GM13976 (cell line): ENCODE measurements at places on chromosomes 7 and 10.
A peak's percentile ranks its signal among the peaks of the same experiment; 100 is the strongest.

GRCh38 chr7:128986609-128987008, 48.9 kb downstream of the IRF5 start:
- no peak for DNase-seq

GRCh38 chr10:69405221-69405620, 11.5 kb downstream of the TACR2 start:
- DNase-seq: no peak

- no peak for DNase-seq
Measured at GRCh38 chr10:53358536-53358935, 586.0 kb upstream of the MBL2 start.

DNA sequence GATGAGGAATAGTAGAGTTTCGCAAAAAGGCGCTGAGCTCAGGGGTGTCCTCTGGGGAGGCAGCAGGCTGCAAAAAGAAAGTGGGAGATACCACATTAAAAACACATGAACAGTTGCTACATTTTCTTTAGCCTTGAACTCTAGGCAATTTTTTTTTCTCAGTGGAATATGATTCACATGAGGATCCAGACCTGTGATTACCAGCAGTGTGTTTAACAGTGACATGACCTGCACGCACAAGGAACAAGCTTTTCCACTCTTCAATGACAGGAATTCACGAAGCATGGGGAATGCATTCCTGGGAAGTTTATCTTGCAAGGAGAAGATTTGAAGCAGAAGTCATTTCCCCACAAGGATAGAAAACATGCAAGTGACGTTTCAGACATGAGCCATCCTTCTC, 161.6 kb downstream of the ITGA8 start:
- no peak for DNase-seq

DNA sequence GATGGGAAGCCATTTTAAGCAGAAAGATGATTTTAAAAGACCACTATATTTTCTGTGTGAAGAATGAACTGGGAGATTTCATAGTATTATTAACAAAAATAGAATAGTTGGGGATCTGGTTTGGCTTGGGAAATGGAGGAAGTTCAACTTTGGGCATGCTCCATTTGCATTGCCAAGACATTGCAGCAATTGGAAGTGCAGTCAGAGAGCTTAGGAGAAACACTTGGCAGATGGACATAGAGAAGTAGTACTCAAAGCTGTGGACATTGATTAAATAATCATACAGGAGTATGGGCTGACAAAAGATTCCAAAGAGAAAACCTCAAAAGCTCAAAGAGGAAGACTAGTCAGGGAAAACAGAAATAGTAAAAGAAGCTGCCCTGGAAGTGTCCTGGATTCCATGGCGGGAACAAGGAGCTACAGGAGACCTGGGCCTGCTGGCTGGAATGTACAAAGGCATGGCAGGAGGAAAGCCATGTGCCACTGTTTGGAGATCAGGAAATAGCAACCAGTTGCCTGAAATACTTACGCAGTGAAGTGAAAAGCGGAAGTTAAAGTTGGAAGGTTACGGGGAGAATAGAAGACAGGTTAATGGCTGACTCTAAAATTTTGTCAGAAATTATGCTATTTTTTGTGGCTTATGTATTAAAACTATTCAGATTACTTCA, 93.6 kb upstream of the MXI1 start:
- DNase-seq: no peak

GRCh38 chr10:63213489-63213888, 80.4 kb downstream of the NRBF2 start:
- no peak for DNase-seq

GRCh38 chr7:128351296-128352152, 7.8 kb upstream of the RBM28 start:
- DNase-seq: no peak

GRCh38 chr7:155000795-155001194, 2.1 kb downstream of the PAXIP1 start:
- no peak for DNase-seq

DNA sequence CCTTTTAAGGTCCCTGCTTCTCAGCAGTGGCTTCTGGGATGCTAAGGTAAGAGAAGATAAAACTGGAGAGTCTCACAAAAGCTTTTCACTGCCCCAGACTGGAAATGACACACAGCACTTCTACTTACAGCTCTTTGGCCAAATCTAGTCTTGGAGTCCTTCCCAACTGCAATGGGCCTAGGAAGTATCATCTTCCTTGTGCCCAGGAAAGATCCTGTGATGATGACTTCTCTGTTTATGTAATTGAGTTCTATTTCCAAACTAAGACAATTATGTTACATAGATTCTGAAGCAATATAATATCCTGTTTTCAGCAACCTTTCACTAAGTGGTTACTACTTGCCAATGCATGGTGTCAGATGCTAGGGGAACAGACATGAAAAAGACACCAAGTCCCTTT, 234.1 kb downstream of the PTEN start:
- no peak for DNase-seq

GRCh38 chr10:18797286-18797685, 138.1 kb downstream of the ARL5B start:
- no peak for DNase-seq

GRCh38 chr10:84530724-84531325, 202.4 kb downstream of the CCSER2 start:
- no peak for DNase-seq

DNA sequence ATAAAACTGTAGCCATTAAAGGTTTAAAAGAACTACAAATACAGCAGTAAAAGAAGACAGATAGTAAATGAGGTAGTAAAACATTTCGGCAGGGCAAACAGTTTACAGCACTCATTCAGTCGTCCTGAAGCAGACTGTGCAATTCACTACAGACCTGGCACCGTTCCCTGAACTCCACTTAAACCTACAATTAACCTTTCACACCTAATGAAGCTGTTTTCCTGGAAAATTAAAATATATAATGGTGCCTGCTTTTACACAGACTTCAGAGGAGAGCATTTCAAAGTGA, 335.3 kb downstream of the GFRA1 start:
- DNase-seq: no peak

DNA sequence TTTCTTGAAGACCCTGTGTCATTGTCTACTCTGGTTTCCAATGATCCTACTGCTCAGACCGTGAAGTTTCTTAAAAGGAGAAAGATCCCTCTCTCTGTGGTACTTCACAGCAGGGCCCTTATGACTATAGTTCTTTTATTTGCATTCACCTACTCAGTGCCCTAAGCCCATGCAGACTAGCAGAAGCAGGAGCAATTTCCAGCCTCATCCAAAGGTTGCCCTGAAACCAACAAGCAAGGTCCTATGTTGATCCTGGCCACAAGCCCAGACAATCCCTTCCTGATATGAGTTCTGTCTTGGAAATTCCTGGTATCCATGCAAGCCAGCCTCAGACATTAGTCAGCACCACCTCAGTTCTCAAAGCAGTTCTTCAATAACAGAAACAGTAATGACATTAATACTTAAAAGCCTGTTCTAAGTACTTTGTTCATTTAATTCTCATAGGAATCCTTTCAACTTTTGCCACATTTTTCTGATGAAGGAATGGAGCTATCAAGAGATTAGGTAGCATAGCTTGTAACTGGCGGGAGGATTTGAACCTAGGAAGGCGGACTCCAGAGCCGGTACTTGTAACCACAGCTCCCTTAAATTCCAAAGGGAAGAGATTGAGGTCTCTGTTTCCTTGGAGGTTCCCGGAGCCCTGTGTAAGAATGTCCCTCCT, 58.1 kb upstream of the ST8SIA6 start:
- no peak for DNase-seq

GRCh38 chr7:11753433-11753832, 78.6 kb downstream of the THSD7A start:
- DNase-seq: no peak

- DNase-seq: no peak
Measured at GRCh38 chr10:69406302-69406811, 10.4 kb downstream of the TACR2 start.

DNA sequence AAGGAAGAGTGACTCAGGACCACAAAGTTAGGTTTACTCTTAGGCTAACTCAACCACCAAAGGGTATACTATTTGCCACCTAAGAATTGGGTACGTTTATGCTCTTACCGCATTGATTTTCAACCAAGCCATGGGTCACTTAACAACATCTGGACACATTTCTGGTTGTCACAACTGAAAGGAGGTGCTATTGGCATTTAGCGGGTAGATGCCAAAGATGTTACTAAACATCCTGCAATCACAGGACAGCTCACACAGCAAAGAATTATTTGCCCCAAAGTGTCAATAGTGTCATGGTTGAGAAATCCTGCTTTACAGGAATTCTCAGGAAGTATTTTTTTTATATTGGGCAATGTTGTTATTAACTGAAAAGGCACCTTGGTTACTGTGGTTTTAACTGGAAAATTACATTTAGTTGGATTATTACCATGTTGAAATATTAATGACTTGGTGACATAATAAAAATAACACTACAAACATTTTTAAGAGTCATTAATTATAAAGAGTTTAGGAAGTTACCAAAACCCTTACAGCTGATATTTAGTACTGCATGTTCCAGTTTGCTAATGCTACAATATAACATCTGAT, 185.0 kb upstream of the TMEM196 start:
- DNase-seq: no peak

GRCh38 chr7:81641873-81642272, 128.0 kb downstream of the HGF start:
- no peak for DNase-seq

DNA sequence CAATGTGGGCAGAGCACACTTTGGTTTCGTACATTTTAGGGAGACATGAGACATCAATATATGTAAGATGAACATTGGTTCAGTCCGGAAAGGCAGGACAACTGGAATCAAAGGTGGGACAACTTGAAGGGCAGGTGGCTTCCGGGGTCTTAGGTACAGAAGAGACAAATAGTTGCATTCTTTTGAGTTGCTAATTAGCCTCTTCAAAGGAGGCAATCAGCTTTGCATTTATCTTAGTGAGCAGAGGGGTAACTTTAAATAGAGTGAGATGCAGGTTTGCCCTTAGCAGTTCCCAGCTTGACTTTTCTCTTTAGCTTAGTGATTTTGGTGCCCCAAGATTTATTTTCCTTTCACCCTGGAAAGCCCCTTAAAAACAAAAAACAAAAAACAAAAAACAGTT, 21.3 kb downstream of the ZNF487 start:
- DNase-seq: no peak

DNA sequence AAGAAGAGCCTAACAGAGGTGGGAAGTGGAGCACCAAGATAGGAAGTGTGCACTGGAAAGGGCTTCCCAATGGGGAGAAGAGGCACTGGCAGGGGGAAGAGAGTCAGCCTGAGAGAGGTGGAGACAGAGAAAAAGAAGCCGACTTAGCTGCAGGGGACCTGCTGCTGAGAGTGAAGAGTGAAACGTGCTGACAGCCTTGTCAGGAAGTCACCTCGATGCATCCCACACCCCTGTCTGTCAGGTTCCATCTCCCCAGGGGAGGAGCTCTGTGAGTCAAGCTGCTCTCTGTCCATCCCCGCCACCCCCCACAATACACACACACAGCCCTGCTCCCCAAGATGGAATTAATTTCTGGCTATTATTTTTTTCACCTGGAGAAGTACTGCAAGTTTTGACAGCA, 14.0 kb downstream of the KAZALD1 start:
- peak; percentile 25 for DNase-seq

DNA sequence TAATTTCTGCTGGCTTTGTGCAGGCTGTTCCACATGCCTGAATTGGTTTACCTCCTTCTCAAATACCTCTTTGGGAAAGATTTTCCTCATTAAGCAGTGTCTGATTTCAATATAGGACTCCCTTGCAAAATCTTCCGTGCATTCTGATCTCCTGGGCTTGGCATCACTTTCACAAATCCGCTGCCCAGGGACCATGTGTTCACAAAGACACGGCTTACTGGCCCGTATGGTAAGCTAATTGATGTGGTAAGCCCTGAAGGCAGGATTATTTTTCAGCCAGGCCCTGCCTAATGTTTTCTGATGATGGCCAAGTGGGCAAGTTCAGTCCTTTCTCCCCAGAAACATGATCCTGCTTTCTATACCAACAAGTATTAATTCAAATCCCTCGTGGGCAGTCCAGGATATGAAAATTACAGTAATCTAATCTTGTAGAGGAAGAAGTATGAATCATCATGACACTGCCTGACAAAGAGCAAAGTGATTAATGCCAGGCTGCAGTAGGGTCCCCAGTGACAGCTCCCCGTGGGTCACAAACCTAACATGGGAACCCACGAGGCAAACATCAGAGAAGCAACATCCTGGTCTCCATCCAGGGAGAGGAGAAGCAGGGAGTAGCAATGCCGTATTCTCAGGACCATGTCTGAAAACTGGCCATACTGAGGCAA, 11.6 kb upstream of the SVIL start:
- no peak for DNase-seq

DNA sequence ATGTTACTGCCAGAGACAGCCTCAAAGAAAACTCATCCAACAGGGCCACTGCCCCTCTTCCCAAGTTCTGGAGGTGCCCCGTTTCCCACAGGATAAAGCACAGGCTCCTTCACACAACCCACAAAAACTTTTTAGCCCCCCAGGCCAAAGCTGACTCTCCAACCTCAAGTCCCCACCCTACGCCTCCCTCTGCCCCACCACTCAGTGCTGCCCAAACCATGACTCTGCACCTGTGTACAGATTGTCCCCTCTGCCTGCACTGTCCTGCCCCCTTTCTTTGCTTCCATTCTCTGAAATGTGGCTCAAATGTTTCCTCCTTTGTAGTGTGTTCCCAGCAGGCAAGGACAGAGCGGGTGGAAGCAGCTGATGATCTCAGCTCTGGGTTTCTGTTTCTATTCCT, 284.0 kb downstream of the GRID1 start:
- no peak for DNase-seq

- no peak for DNase-seq
Measured at GRCh38 chr10:4028027-4028471, 243.0 kb upstream of the KLF6 start.

GRCh38 chr10:101126684-101127628, 4.1 kb upstream of the TLX1 start:
- no peak for DNase-seq

DNA sequence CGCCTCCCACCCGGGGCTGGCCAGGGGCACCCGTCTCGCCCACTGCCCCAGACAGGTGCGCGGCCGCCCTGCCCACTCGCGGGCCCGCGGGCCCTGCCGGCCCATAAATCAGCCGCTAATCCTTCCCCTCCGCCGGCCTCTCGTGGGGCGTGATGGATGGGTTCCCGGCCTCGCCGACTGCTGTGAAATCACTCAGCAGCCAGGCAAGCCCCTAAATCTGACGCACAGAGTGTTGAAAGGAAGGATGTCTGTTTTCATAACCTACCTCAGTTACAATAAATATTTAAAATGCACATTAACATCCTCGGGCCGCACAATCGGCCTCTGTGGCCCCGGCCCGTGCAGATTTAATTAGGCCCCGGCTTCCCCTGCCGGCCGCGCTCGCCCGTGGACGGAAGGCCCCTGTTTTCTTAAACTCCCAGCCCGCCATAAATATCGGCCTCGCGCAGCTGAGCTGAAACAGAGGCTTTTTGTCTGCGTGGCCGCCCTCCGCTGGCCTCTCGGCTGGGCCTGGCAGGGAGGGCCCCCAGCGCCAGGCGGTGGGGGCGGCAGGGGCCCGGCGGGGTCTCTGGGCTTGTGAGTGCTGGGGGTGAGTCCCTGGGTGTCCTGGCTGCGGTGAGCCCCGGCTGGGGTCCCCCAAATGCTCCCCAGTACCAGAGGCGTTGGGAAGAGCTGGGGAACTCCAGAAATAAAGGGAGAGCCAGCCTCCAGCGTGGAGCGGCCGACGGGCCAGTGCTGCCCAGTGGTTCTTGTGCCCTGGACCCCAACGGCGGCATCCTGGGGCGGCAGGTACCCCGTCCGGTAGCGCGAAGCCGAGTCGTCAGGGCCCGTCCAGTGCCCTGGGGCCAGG, 90.7 kb downstream of the UNCX start:
- no peak for DNase-seq

GRCh38 chr7:11709196-11709595, 122.8 kb downstream of the THSD7A start:
- DNase-seq: no peak
